Activated T-cell treated with anti-CD3 and anti-CD28 coated beads for 1 hour (primary cell): ENCODE measurements at places on chromosomes 12 and 14.

- no peak for DNase-seq
Measured at GRCh38 chr12:80709811-80710726, 2.6 kb downstream of the MYF6 start.

DNA sequence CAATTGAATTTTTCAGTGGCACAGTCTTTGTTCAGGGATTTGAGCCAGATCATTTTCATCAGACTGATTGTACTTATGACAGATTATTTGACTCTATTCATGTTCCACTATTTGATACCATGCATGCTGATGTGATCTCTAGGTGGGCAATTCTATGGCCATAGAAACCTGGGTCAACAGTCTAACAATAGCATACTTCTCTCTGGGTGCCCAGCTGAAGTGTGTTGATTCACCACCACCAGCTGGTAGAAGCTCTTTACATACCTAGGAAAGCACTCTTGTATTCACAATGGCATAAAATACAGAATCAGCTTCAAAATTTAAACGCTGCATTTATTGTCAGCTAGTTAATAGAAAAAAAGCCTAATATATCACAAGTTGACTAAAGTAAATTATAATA lies 90.2 kb upstream of the TMTC2 start:
- DNase-seq, result no peak

DNA sequence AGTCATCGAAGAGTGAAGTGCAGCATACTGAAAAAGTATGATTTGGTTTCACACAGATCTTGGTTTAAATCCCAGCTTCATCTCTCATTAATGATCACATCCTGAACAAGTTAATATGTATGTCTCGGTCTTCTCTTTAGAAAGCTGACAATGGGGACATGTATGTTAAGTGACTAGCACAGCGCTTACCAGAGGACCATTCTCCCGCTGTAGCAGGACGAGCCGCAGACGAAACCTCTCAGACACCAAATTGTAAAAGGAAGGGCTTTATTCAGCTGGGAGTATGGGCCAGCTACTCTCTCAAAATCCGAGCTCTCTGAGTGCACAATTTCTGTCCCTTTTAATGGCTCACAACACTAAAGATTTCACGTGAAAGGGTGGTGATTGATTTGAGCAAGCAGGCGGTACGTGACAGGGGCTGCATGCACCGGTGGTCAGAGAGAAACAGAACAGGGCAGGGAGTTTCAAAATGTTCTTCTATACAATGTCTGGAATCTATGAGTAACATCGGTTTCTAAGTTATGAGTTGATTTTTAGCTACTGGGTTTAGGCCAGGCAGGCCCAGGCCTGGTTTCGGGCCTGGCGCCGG lies 682.4 kb downstream of the DIO2 start:
- no peak for DNase-seq

- DNase-seq, result no peak
Measured at GRCh38 chr14:51697848-51698247, 46.1 kb downstream of the FRMD6 start.

- peak; percentile 60 for DNase-seq
Measured at GRCh38 chr12:42023733-42024494, 120.8 kb downstream of the GXYLT1 start.

- no peak for DNase-seq
Measured at GRCh38 chr12:54039417-54040147, 6.7 kb downstream of the HOXC5 start.

DNA sequence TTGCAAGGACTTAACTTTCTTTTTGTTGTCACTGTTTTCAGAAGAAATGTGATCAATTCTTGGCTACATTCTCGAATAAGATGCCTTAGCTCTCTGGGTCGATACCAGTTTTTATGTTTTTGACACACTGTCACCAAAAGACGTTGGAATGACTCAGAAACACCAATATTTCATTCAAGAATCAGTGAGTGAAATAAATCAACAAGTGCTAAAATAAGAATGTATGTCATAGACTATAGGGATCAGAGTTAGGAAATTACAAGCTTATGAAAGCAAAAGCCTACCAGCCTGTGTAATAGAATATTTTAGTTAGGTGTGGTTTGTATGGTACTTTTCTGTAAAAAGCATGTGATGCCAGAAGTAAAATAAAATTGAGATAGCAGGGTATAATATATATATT lies 17.8 kb downstream of the PPHLN1 start:
- no peak for DNase-seq

DNA sequence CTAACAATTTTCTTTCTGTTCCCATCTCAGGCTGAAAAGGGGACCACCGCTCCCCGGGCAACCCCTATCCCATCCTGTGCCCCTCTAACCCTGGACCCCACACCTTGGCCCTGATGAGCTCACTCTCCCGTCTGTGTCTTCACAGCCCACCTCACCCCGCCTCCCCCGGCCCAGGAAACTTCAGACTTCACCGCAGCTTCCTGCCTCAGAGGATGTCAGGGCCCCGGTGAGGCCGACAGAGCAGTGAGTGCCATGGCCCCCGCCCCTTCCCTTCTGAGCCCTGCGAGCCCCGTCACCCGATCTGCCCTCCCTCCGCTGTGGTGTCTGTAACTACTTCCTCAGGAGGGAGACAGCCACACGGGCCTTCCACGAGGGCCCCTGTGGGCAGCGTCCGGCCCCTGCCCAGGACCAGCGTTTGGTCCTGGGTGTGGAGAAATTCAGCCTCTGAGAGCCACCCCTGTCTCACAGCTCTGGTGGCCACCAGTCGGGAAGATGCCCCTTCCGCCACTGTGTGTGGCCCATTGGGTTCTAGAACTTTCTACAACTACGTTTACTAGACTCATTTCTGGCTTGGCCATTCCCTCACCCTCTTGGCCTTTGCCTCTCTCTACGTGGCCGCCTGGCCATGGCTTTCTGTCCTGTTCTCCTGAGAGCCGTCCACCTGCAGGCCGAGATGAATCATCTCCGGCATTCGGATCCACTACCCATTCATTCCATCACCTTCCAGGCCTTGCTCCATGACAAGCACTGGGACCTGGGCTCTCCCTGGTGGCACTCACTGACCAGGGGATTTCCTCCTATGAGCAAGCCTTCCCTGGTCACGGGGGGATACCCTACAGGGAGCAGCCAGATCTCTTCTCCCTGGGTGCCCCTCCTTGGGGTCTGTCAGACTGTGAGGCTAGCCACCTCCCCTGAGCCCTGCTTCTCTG lies 3.4 kb downstream of the RHOF start:
- peak; percentile 91 for DNase-seq

GRCh38 chr12:71108355-71108754 lies 49.4 kb downstream of the TSPAN8 start:
- DNase-seq, result no peak

DNA sequence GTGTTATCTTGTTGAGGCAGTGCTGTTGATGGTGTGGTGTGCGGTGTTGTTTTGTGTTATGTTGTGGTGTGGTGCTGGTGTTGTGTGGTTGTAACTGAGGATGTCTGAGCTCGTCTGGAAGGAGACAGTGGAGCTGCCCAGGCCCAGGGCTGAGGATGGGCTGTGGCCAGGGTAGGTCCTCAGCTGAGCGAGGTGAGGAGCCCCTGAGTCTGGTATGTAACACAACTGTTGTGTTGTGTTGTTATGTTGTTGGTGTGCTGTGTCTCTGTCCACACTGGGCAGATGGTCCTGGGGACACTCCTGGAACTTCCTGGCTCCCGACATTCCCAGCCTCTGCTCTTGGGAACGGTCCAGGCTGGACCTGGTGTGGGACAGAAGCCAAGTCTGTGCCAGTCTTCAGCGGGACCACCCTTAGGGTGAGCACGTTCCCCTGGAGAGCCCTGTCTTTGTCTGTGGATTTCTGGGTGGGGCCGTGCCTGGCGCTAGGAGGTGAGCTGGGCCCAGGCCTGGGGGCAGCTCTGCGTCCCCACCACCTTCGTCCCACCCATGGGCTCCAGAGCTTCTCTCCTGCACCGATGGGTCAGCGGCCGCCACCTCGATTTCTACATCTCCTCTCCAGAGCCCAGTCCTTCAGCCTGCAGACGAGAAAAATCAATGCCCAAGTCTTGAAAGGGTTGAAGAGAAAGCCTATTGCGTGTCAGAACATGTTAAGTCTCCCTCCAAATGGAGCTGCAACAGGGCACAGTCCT lies 27.4 kb upstream of the SFSWAP start:
- DNase-seq, result no peak

DNA sequence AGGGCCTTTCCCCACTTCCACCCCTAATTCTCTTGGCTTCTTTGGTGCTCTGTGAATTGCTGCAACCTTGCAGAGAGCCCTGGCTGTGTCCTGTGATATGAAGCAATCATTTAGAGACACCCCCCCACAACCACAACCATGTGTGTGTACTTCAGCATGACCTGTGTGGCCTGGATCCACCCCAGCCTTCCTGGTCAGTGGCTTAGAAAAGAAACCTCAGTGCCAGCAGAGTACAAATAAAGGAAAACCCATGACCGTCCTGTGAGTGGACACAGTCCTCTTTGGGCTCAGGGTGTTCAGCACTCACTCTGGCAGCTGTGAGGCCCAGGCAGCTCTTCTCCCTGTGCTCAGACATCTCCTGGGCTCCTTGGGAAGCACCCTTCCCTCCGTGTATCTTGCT lies 206.6 kb upstream of the DIO3 start:
- DNase-seq, result no peak

- no peak for DNase-seq
Measured at GRCh38 chr14:95690815-95691214, 4.6 kb downstream of the TCL1B start.

GRCh38 chr12:56078931-56079722 lies 838 bp upstream of the ERBB3 start:
- DNase-seq, result peak; percentile 34

GRCh38 chr12:2593045-2593444 lies 201.7 kb upstream of the FKBP4 start:
- no peak for DNase-seq

DNA sequence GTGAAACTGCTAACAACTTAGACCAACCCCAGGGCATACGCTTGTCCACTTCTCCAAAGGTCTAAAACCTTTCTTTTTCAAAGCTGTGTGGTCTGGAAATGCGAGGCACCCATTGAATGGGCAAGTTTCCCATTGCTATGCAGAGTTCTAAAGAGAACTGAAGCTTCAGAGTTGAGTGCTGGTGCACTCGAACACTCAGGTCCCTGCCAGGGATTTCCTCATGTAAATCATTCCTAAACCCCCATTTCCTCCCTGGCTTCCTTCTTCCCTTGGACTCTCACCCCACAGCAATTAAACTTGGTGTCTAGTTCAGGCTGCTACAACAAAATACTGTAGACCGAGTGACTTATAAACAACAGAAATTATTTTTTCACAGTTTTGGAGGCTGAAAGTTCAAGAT lies 2.2 kb upstream of the PXN start:
- no peak for DNase-seq

- DNase-seq, result no peak
Measured at GRCh38 chr12:52916216-52916615, 11.3 kb upstream of the KRT8 start.

DNA sequence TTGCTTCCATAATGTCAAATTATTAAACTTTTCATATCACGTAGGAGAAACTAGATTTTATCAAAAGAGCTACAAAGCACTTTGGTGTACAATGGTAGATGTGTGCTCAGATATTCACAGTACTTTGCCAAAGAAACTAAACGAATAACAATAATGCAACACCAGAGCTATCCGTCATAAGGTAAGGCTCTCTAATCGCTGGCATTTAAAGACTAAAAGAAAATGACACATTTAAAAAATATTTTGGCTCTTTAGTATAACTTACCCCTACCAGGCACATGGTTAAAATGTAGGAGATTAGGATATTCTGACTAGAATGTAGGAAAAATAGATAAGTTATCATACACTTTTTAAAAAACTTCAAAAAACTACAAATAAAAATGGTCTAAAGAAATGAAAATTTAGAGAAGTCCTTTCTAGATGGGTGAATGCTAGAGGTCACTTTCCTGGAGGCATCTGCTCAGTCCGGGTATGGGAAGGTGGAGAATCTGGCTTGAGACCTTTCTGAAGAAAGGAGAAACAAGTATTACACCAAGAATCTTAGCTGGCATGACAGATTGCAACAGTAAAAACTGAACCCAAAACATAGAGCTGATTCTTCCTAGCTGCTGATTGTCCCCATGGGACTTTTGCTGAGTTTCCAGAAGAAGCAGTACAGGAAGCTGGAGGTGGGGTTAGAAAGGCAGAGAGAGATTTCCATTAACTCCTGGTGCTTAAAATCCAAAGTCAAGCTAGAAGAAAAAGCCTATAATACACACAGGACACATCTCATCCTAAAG lies 67.9 kb downstream of the FAR2 start:
- no peak for DNase-seq

GRCh38 chr14:99389174-99389826 lies 91.4 kb downstream of the SETD3 start:
- DNase-seq, result peak; percentile 25

DNA sequence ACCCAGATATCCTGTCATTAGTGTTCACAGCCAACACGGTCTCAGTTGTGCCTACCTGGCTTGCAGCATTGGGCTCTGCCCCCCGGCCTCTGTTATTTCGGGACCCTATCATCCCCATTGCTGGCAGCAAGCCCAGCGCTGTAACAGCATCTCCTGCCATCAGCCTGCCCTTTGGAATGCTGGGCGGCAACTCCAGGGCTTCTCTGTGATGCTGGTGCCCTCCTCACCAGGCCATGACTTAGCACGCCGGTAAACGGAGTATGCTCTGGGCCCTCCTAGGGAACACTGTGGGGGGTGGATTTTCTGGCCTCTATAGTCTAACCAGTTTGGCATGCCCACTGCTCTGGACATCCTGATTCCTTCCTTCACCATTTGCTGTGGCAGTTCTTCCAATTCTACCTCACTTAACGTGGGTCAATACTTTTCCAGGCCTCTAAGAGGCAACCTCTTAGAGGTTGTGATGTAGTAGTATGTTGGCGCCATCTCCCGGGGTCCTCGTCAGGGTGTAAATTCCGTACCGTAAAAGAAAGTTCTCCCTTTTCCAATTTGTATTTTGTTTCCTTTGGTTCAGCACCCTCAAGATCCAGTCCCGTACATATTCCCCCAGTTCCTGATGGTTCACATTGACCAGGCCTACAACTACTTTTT lies 80.0 kb downstream of the SINHCAF start:
- no peak for DNase-seq

- no peak for DNase-seq
Measured at GRCh38 chr12:120090206-120090605, 26.3 kb downstream of the RAB35 start.

- DNase-seq, result no peak
Measured at GRCh38 chr14:100474196-100474595, 113.0 kb downstream of the BEGAIN start.

DNA sequence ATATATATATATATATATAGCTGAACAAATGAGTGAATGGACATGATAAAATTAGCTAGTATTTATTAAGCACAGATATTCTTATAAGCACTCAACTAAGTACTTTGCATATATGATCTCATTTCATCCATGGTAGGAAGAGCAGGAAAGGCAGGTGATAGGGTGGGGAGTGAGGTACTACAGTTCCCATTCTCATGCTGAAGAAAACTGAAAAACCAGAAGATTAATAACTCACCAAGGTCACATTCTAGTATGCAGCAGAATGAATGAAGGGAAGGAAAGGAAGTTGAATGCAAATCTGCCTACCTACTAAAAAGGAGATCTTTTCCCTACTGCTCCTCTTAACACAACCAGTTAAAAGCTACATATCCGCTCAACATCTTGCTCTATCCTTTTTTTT lies 298.1 kb upstream of the TMPO start:
- no peak for DNase-seq

GRCh38 chr14:22536853-22537338 lies 52.1 kb downstream of the DAD1 start:
- DNase-seq, result peak; percentile 62
